ENCODE measurements at places on chromosomes 7 and 10. TPM values are rescaled to one million over a fixed set of nuclear protein-coding genes. Genes with fewer than 3 reads are reported as not detected.

The PROSER2 gene
- 1.2 TPM for polyA plus RNA-seq

The MASTL gene
- 2.4 TPM for polyA plus RNA-seq

The TRPV5 gene
- polyA plus RNA-seq: not detected

The LRRC4 gene
- polyA plus RNA-seq: 0.91 TPM

The PKD2L1 gene
- polyA plus RNA-seq: not detected

The PNLIP gene
- polyA plus RNA-seq: not detected

The DIP2C gene
- polyA plus RNA-seq: 0.04 TPM

The SLC26A5 gene
- not detected for polyA plus RNA-seq

The EPDR1 gene
- polyA plus RNA-seq: 1.1 TPM

The PHKG1 gene
- not detected for polyA plus RNA-seq

The BMS1 gene
- polyA plus RNA-seq: 2.9 TPM

The WNT8B gene
- polyA plus RNA-seq: not detected

The CARD11 gene
- not detected for polyA plus RNA-seq

The SOSTDC1 gene
- not detected for polyA plus RNA-seq

The ZNF425 gene
- polyA plus RNA-seq: 0.15 TPM

The NEBL gene
- polyA plus RNA-seq: not detected

The OR6V1 gene
- not detected for polyA plus RNA-seq

The RAPGEF5 gene
- polyA plus RNA-seq: not detected

The RBM48 gene
- 8.5 TPM for polyA plus RNA-seq

The ITIH5 gene
- not detected for polyA plus RNA-seq

The ZSCAN25 gene
- 6.1 TPM for polyA plus RNA-seq

The FGL2 gene
- polyA plus RNA-seq: 97.1 TPM

The COBL gene
- polyA plus RNA-seq: not detected

The TAS2R3 gene
- polyA plus RNA-seq: not detected

The OPN1SW gene
- polyA plus RNA-seq: not detected

The ZNF32 gene
- polyA plus RNA-seq: 33.0 TPM

The DRGX gene
- polyA plus RNA-seq: not detected

The OPN4 gene
- not detected for polyA plus RNA-seq

The SNX13 gene
- polyA plus RNA-seq: 31.3 TPM

The SORCS1 gene
- 0.09 TPM for polyA plus RNA-seq

The CCL24 gene
- polyA plus RNA-seq: 1.2 TPM

The ADCY1 gene
- polyA plus RNA-seq: not detected

The NUDT13 gene
- 0.69 TPM for polyA plus RNA-seq

The PON1 gene
- polyA plus RNA-seq: not detected

The FAM25A gene
- polyA plus RNA-seq: not detected

The FXYD4 gene
- not detected for polyA plus RNA-seq

The GALNT17 gene
- polyA plus RNA-seq: not detected

The PGAM1 gene
- 279 TPM for polyA plus RNA-seq
